Spleen (tissue), 13 donors: ENCODE measurements at places on chromosomes 11 and 22. TPM values are rescaled to one million over a fixed set of nuclear protein-coding genes. Genes with fewer than 3 reads are reported as not detected.
A peak's percentile ranks its signal among the peaks of the same experiment; 100 is the strongest.

The PLEKHA7 gene
- 2.0 TPM for polyA plus RNA-seq

The THYN1 gene
- 51.9 TPM for polyA plus RNA-seq

The KCNK4 gene
- not detected for polyA plus RNA-seq

DNA sequence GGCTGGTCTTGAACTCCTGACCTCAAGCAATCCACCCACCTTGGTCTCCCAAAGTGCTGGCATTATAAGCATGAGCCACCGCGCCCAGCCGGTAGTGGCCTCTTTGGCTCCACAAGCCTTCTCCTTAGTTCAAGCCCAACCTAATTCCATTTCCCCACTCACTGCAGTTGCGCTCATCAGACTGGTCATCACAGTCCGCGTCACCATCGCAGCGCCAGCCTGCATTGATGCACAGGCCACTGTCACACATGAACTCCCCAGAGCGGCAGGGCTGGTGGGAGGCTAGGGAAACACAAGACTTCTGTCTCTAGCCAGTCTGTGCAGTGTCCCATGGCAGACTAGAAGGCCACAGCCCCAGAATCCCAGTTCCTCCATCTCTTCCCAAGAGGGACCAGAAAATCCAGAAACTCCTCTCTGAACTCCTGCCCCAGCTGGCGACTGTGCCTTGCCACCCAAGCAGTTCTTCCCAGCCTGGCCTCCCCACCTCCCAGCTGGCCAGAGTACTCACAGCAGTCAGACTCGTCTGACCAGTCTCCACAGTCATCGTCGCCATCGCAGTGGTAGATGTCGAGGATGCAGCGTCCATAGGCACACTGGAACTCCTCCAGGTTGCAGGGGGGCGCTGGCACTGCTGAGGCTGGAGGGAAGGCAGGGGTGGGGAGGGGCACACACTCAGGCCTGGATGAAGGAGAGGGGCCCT lies 19.8 kb downstream of the LRP4 start:
- no peak for DNase-seq

GRCh38 chr22:40666151-40666848 lies 13.0 kb upstream of the MCHR1 start:
- DNase-seq = no peak

The ANGPTL5 gene
- not detected for polyA plus RNA-seq

DNA sequence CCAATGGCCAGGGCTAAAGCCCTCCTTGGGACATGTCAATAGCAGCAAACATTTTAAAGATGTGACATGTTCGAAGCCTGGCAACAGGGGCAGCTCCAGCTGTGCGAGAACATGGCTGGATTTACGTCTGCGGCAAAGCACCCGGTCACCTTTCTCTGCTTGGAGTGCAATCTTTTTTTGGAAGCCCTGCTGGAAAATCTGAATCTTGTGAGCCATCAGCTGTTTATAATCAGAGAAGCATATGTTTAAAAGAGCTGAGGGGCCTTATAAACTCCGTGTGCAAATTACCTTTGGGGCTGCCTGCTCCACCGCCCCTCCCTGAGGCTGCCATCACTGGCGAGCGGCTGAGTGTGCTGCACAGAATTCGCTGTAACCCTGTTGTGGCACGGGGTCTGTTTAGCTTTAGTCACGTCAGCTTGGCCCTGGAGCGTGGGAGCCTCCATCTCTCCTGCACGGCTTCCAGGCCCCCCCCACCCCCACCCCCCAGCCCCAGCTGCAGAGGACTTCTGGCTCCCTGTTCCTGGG lies 9.0 kb upstream of the KCNQ1OT1 start:
- DNase-seq = no peak

The IRAG1 gene
- 2.8 TPM for polyA plus RNA-seq

DNA sequence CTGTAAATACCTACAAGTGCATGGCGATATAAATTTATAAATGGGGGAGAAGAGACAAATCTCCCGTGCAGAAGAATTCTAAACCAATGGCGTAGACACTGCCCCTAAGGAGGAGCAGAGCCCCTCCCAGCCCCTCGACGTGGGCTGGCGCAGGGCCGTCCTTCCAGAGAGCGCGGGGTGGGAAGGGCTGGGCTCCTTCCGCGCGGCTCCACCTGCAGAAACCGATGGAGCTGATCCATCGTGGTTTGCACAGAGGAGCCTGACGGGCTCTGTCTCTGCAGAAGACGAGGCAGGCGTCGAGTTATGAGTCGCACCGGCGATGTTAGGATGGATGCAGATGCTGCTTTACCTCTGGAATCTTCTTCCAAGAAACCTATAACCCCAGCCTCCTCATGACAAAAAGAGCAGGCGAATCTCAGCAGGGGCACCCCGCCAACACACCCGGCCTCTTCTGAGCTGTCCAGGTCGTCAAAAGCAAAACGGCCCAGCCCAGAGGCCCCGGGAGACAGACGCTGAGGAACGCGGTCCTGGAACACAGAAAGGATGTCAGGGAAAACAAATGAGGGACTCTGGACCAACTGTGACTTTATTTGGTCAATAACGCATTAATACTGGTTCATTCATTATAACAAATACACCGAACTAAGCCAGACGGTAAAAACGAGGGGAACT lies 11.0 kb upstream of the B4GALNT4 start:
- peak; percentile 61 for DNase-seq

DNA sequence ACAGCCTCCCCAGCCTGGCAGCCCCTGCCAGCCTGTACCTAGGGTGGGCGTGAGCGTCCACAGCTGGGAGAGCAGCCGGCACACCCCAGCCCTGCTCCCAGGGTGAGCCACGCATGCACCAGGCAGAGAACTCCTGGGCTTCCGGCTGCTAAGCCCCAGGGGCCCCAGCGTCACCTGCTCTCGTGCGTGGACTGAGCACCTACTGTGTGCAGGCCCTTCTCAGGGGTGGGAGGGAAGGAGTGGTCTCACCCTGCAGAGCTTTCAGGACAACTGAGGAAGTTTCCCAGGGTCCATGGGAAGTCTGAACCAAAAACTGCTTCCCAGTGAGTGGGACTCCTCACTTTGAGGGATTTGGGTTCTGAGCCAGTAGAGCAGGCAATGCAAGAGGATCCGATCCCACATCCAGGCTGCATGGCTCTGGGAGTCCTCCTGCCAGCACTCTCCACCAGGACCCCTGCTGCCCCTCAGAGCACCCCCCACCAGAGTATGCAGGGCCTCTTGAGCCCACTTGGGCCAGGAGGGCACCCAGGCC lies 47.1 kb upstream of the PRODH start:
- peak; percentile 63 for DNase-seq

The RPS19BP1 gene
- 210 TPM for polyA plus RNA-seq

- no peak for DNase-seq
These were observed 6.3 kb downstream of the CRY2 start for GRCh38 chr11:45853332-45854219.

DNA sequence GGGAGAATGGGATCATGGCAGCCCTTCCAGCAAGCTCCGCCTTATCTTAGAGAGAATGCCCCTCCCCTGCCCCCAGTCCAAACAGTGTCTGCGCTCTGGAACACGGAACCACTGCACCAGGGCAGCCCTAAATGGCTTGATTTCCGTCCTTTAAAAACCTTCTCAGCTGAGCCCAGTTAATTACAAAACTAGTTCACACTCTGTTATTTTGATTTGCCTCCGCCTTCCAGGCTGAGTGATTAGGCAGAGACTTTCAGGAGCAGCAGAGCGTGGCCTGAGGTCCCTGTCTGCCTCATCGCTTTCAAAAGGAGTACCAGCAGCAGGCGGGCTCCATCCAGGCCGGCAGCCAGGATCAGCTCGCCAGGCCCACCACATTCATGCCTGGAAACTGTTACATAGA lies 313.0 kb downstream of the BRD1 start:
- DNase-seq = peak; percentile 36

DNA sequence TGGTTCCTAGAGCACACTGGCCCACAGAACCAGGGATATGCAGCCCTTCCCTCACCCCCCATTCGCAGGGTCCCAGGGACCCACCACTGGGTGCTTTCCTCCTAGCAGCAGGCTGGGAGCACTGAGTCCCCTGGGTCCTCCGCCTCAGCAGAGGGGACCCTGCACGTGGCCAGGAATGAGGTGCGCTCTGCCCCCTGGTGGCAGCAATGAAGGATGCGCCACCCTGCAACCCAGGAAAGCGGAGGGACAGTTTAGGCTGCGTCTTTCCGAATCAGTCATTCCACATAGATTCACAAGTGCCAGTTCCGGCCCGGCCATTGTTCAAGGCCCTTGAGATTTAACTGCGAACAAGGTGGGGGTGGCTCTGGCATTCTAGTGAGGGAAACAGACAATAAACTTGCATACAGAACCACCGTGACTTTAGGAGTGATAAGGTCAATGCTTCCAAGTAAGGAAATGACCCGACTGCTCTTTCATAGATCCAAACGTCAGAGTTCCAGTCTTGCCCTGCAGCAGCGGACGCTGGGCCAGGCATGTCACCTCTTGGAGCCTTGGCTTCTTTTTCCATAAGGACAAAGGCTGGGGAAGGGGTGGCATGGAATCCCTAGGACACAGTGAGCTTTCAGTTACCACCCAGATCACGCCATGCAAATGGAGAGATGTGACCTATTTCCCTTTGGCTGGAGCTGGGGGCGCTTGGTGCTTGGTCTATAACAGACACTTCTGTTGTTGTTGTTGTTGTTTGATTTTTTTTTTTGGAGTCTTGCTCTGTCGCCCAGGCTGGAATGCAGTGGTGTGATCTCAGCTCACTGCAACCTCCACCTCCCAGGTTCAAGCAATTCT lies 7.7 kb downstream of the RIN1 start:
- DNase-seq = peak; percentile 93
